ENCODE measurements at places on chromosomes 6 and 20. TPM values are rescaled to one million over a fixed set of nuclear protein-coding genes. Genes with fewer than 3 reads are reported as not detected.
A peak's percentile ranks its signal among the peaks of the same experiment; 100 is the strongest.

DNA sequence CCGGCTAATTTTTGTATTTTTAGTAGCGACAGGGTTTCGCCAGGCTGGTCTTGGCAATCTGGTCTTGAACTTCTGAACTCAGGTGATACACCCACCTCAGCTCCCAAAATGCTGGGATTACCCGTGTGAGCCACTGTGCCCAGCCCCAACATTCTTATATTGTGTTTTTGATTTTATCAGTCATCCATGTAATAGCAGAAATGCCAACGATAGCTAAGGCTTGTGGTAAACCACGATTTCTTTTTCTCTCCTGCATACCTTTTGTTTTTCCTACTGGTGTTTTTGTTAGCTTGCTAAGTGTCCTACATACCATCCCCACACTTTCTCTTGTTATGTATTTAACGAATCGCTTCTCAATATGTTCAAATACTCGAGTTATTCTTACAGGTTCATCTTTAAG, 12.1 kb downstream of the PHACTR2 start:
- H3K4me3 ChIP-seq = no peak overlapping the region
- H3K4me1 ChIP-seq = peaks cover 2% of the 10 kb centered on the region
- peaks cover 5% of the 10 kb centered on the region for H3K27me3 ChIP-seq
- H3K27ac ChIP-seq = no peak overlapping the region
- DNase-seq = no peak
- no peaks in the 10 kb centered on the region for H3K36me3 ChIP-seq

GRCh38 chr6:21263531-21264287, 329.8 kb upstream of the SOX4 start:
- H3K4me1 ChIP-seq = peaks cover 4% of the 10 kb centered on the region
- H3K27me3 ChIP-seq = peaks cover 2% of the 10 kb centered on the region
- peaks cover 1% of the 10 kb centered on the region for H3K36me3 ChIP-seq
- DNase-seq = no peak
- no peak overlapping the region for H3K4me3 ChIP-seq

GRCh38 chr6:150696190-150696589, 96.5 kb downstream of the PLEKHG1 start:
- peaks cover 4% of the 10 kb centered on the region for H3K27me3 ChIP-seq
- H3K27ac ChIP-seq = no peak overlapping the region
- no peaks in the 10 kb centered on the region for H3K36me3 ChIP-seq
- H3K4me3 ChIP-seq = no peak overlapping the region

NRN1 gene
- 49.8 TPM for total RNA-seq

- no peak for DNase-seq
- no peak overlapping the region for H3K27ac ChIP-seq
- H3K4me1 ChIP-seq = peaks cover 15% of the 10 kb centered on the region
- H3K4me3 ChIP-seq = no peak overlapping the region
- H3K36me3 ChIP-seq = peaks cover 34% of the 10 kb centered on the region
- H3K27me3 ChIP-seq = no peaks in the 10 kb centered on the region
Observed at GRCh38 chr20:35653430-35653734, 11.3 kb downstream of the CPNE1 start.

DNA sequence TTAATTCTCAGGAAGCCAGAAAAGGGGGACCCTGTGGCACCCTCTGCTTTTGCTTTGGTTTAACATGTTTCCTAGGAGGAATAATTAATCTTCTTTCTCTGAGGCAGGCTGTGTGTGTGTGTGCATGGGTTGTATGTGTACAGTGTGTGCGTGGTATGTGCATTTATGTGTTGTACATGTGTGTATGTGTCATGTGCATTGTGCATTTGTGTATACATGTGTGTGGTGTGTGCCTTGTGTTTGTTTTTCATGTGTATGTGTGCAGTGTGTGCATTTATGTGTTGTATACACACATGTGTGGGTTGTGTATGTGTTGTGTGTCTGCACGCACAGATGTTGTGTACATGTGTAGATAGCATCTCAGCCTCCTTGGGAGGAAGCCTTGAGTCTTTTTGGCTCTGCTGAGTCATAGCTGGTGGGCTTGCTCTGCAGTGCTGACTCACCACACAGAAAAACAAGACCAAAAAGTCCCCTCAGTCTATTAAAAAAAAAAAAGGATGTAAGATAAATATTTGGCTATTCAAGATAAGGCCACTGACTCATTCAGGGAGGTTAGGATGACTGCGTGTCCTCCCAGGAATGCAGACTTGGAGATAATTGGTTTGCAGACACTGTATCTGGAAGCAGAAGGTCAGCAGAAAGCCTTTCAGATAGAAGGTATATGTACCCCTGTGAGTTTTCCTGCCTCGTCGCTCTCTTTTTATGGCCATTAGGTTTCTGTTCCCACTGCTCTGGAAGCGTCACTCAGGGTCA, 58.6 kb downstream of the SYNJ2 start:
- peaks cover 23% of the 10 kb centered on the region for H3K4me1 ChIP-seq
- peak overlapping the region; percentile 42 for H3K4me3 ChIP-seq
- H3K36me3 ChIP-seq = peaks cover 32% of the 10 kb centered on the region
- H3K27ac ChIP-seq = peak overlapping the region; percentile 81

ABRACL gene
- 103 TPM for total RNA-seq

DNA sequence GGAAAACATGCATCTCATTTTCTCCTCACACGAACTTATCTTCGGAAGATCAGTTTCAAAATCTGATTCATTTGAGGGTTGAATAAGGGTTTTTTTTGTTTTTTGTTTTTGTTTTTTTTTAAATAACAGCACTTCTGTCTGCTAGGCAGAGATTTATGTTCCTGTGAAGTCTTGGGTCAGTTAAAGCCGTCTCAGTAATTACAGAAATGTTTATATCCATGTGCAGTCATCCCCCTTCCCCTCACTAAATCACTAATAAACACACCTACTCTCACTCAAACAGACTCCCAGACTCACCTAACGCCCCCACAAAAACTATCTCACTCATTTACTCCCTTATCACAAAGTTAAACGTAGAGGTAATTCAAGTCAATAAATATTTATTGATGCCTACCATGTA, 214.2 kb upstream of the SUPT3H start:
- H3K27ac ChIP-seq = no peak overlapping the region
- H3K27me3 ChIP-seq = peaks cover 2% of the 10 kb centered on the region
- DNase-seq = no peak

DNA sequence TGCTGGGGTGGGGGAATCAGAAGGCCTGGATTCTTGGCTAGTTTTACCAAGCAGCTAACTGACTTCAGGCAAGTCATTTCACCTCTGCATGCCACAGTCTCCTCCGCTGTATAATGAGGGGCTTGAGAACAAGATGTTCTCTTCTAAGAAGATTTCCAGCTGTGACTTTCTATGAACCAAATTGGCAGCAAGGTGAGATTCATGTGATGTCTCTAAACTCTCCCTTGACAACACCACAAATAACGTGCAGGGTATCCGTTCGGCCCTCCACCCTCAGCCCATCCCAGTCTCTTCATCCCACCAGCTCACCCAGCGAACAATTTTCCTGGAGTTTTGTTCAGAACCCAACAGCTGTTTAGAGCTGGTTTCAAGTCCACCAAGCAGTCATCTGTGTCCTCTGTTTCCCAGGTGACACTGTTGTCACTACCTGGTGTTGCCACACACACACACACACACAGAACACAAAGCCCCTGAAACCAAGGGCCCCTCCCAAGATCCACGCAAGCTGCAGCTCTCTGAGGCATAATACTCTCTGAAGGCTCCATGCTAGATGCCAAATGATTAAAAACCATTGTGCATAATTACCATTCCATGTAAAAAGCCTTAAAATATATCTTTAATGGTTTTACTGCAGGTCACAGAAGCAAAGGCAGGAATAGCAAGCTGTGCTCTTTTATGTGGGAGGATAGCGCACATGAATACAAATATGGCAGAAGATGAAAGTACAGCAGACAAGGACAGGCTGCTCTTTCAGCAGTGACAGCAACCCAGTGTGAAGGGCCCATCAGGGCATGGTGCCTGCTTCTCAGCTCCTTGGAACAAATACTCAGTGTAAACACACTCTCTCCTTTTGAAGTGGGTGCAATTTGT, 48.2 kb downstream of the ARHGAP18 start:
- no peak for DNase-seq
- H3K4me3 ChIP-seq = no peak overlapping the region
- peaks cover 5% of the 10 kb centered on the region for H3K36me3 ChIP-seq
- H3K27ac ChIP-seq = no peak overlapping the region
- H3K27me3 ChIP-seq = no peaks in the 10 kb centered on the region
- H3K4me1 ChIP-seq = peaks cover 14% of the 10 kb centered on the region

- no peaks in the 10 kb centered on the region for H3K36me3 ChIP-seq
- peaks cover 2% of the 10 kb centered on the region for H3K27me3 ChIP-seq
- peaks cover 3% of the 10 kb centered on the region for H3K4me1 ChIP-seq
Observed at GRCh38 chr20:7855545-7855944, 84.7 kb downstream of the HAO1 start.

DNA sequence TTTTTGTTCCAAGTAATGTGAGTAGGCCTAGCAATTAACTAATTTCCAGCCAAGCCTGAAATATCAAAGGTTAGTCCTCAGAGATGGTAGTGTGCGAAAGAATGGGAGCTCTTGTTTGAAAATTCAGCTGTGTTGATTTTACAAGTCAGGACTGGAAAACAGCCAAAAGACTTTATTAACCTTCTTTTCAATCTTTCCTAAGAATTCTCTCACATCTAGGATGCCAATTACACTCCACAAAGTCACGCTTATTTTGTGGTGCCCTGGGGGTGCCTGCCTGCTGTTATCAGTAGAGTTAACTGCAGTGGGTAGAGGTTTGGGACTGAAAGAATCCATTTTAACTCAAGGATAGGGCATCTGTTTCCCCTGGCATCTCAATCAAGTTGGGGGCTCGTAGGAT, 30.7 kb upstream of the MAP3K4 start:
- H3K27me3 ChIP-seq = peaks cover 18% of the 10 kb centered on the region
- H3K4me3 ChIP-seq = no peak overlapping the region
- no peaks in the 10 kb centered on the region for H3K4me1 ChIP-seq

DNA sequence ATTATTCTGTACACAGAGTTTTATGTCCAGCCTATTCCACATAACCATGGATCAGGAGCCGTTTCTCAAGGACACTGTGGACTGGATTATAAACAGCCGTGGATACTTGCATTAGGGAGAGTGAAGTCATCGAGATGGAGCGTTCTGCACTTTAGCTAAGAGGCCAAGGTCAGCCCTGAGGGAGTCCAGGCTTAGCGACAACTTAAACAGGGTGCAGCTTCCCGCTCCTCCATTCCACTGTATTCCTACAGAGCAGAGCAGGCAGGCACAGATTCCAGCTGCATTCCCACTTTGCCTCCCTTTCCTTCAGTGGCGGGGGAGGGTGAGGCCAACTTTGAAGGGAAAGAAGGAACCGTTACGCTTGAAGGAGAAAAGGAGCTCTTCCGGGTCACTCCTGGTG, 59.5 kb downstream of the RAMACL start:
- H3K27me3 ChIP-seq = no peaks in the 10 kb centered on the region
- no peaks in the 10 kb centered on the region for H3K4me1 ChIP-seq
- no peak for DNase-seq
- H3K27ac ChIP-seq = no peak overlapping the region
- H3K4me3 ChIP-seq = no peak overlapping the region

DNA sequence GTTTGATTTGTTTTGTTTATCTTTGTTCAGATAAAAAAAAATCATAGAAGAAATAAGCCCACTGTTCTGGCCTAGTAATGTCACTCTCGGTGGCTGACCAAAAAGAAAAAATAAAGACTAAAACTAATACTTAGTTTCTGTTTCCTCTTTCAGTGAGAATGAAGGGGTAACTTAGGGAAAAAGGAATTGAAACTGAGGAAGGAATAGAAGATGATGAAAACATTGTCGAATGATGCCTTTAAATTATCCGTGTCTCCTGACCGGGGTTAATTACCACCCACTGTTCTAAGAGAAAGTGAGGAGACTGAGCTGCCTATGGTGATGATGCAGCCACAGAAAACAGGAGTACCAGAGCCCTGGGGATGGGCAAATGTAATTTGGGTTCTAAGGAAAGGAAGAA, 73.1 kb downstream of the PTCHD4 start:
- H3K27ac ChIP-seq = no peak overlapping the region
- H3K36me3 ChIP-seq = no peaks in the 10 kb centered on the region
- no peak for DNase-seq
- H3K4me3 ChIP-seq = no peak overlapping the region

DNA sequence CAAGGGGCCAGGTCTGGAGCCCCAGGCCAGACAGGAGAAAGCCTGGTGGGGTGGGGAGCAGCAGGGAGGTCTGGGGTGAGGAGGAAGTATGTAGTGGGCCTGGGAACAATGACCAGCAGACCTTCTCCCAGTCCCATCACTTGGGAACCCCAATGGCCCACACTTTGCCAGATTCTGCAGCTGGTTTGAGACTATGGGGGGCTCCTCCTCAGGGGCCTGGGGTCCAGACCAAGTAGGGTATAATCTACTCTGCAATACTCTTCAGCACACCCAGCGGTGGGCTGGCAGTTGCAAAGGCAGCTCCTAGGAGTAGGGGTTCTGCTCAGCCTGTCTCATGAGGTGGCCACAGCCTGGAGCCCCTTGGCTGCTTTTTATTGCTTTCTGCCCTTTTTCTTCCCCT, 52.8 kb downstream of the NPEPL1 start:
- H3K4me3 ChIP-seq = no peak overlapping the region
- H3K4me1 ChIP-seq = no peaks in the 10 kb centered on the region
- H3K27me3 ChIP-seq = peaks cover 38% of the 10 kb centered on the region

MCHR2 gene
- not detected for total RNA-seq

GRCh38 chr6:27370391-27370790, 18.2 kb upstream of the ZNF391 start:
- no peak overlapping the region for H3K27ac ChIP-seq
- H3K36me3 ChIP-seq = peaks cover 16% of the 10 kb centered on the region
- H3K4me1 ChIP-seq = peaks cover 12% of the 10 kb centered on the region
- no peak overlapping the region for H3K4me3 ChIP-seq
- H3K27me3 ChIP-seq = no peaks in the 10 kb centered on the region
- DNase-seq = no peak

DNA sequence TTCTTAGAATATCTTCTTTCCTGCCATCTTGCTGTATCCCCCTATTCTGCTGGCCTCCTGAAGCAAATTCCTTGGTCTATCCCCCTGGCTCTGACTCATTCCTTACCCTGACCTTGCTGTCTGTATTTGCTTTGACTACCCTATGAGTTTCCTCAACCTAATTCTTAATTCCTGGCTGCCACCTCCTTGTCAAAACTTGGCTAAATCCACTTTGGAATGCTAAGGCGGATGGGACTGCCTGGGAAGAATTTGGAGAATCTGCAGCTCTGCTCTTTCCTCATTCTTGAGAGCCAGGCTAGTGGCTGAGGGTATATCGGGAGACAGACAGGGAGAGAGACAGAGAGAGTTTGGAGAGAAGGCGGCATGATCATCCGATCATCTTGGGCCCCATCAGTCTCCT, 24.4 kb downstream of the CAP2 start:
- no peaks in the 10 kb centered on the region for H3K4me1 ChIP-seq
- H3K27me3 ChIP-seq = peaks cover 8% of the 10 kb centered on the region
- DNase-seq = no peak
- no peak overlapping the region for H3K4me3 ChIP-seq

- H3K27ac ChIP-seq = no peak overlapping the region
- H3K27me3 ChIP-seq = no peaks in the 10 kb centered on the region
- H3K36me3 ChIP-seq = peaks cover 42% of the 10 kb centered on the region
- no peak for DNase-seq
- H3K4me3 ChIP-seq = no peak overlapping the region
Observed at GRCh38 chr20:47348539-47349142, 7.9 kb downstream of the ZMYND8 start.
